ENCODE measurements at places on chromosomes 1 and 21. TPM values are rescaled to one million over a fixed set of nuclear protein-coding genes. Genes with fewer than 3 reads are reported as not detected.

DNA sequence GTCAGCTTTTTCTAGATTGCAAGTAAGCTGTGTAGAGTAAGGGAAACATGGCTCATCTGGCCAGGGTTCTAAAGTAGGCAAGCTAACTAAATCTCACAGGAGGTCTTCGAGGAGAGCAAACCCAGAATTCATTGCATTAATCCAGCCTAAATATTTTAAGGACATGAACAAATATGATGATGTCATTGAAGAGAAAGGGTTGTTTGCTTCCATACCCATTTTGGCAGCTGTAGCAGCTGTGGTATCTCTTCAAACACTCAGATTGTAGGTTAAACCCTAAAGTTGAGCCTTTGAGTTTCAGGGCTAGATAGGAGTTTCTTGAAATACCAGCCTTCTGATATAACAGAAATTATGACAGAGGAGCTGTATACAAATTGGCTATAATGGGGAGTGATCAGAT, 200.5 kb upstream of the C1orf105 start:
- no peak for DNase-seq

DNA sequence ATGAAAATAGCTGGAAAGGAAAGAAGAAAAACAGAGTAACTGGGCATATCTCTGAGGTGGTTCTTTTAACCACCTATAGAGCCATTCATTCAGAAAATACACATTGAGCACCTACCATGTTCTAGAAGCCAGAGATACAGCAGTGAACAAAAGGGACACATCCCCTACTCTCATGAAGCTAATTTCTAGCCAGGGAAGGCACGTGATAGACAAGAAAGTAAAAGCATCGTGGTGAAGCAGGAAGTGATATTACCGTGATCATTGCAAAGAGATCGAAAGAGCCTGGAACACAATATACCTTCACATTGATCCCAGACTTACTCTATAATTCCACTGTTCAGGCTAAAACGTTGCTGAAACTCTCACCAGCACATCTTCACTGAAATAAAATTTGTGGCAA, 76.0 kb downstream of the TIAM1 start:
- DNase-seq = no peak

GRCh38 chr1:208090388-208091301, 153.5 kb downstream of the PLXNA2 start:
- no peak for DNase-seq

GRCh38 chr1:159090286-159091179, 14.0 kb upstream of the AIM2 start:
- no peak for DNase-seq

DNA sequence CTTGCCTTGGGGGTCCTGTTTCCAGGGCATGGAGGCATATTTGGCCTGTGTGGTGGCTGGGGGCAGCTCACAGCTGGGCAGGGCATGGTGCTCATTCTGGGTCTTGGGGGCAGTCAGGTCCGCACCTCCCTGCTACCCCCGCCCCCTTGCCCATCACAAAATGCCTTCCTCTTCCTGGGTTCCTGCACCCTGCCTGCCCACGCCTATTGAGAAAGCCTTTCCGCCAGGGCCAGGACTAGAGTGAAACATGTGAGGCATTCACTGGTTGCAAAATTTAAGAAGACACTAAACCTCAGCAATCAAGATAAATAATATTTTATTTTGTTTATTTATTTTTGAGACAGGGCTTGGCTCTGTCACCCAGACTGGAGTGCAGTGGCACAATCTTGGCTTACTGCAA, 19.7 kb downstream of the PTAFR start:
- DNase-seq = no peak

DNA sequence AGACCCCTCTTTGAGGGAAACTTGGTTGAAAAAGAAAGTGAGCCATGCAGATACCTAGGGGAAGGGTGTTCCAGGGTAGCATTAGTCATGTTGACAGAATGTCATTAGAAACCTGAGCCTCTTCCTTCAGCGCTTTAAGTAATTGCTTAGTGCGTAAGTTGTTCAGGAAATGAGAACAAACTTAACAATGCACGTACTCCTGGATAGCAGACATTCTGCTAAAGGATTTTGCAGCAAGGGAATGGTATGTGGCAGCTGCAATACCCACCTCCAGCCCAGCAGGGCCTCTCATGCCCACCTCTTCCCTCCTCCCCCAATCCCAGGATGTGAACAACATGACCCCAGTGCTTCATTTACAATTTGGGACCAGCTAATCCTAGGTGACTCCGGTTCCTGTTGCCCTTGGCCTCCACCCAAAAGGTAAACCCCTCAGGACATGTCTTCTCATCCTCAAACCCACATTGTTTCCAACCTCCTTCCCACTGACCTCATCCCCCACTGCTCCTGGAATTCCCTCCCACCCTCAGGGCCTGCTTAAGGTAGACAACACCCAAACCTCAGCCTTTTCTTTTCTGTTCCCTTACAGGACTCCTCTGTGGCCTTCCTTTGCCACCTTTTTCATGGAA, 98.0 kb upstream of the BCAR3 start:
- no peak for DNase-seq

DNA sequence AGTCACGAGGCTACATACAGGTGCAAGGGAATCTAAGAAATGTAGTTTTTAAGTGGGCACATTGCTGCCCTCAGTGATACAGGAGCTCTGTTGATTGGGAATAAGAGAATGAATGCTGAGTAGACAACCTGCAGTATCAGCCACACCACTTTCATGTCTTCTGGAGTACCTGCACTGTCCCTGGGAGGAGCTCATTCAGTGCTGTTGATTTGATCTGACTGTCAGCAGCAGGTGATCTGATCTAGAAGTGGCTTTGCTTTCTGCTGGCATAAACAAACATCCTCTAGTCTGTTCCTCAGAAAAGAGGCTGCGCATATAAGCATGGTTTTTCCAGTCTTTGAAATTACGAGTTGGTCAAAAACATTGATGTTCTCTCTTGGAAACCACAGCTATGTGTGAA, 35.5 kb upstream of the LRRC52 start:
- DNase-seq = no peak

DNA sequence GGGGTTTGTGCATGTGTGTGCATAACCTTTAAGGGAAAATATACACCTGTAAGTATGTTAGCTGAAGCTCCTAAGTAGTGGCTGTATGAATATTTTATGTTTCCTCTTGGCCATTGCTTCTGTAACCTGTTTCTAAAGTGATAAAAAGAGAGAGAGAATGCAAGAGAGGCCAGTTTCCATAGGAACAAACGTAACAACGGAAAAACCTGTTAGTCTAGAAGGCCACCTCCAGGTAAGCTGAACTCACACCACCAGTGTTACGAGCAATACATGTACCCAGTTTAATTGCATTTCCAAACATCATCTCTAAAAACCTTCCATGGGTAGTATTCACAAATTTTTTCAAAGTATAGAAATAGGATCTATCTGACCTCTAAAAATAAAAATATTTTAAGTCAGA, 63.1 kb downstream of the PLPPR4 start:
- no peak for DNase-seq

DNA sequence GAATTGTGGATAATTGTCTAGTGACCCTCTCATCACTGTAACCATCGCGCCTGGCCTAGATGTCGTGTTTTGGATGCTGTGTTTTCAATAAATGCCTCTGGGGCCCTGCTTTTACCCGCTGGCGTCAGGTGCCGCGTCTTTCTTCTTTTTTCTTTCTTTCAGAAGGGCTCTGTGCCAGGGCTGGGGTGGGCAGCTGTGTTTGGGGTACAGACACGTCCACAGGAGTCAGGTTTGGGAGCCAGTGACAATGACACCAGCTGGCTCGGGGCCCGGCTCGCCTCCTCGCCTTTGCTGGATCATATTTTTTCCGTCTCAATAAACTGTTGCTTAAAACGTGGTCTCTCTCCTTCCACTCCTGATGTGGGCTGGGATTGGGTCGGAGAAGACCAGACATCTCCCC, 16.1 kb downstream of the TMEM201 start:
- no peak for DNase-seq

DNA sequence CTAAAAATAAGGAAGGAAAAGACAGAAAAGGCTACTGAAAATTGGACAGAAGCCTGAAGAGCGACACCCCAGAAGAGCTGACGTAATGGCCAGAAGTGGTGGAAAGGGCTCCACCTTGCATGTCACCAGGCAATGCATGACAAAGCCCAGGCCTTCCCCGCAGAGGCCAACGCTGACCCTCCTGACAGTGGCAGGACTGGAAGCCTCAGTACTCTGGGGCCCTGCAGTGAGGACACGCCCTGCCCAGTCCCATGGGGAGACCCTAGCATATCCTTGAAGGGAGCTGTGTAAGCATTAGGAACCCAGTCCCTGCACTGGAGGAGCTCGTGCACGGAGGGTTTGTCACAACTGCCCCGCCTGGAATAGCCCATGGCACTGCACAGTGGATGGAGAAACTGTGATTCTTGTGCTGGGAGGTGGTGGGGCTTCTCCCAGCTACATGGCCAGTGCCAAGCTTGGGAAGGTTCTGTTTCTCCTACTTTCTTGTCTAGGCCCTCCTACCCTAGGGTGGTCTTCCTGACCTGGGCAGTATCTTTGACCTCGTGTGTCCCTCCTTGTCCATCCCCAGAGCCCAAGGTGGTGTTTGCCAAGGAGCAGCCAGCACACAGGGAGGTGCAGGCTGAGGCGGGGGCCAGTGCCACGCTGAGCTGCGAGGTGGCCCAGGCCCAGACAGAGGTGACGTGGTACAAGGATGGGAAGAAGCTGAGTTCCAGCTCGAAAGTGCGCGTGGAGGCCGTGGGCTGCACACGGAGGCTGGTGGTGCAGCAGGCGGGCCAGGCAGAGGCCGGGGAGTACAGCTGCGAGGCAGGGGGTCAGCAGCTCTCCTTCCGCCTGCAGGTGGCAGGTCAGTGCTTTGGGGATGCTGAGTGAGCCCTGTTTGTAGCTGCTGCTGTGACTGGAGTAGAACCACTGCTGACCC, 60.4 kb downstream of the OBSCN start:
- no peak for DNase-seq

DNA sequence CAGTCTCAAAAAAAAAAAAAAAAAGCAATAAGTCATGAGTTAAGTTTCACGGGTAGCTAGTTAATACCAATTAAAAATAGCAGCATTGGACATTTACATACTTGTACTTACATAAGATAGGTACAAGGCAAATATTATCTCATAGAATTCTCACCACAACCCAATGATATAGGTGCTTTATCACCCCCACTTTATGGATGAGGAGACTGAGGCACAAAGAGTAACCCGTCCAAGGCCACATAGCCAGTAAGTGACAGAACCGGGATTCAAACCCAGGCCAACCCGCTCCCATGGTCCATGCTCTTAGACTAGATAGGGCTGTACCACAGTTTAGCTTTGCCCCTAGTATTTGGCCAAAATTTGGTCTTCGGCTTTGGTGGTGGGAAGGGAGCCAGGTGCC, 132.5 kb upstream of the SLC45A1 start:
- DNase-seq = no peak

- DNase-seq = no peak
These were observed 6.2 kb upstream of the KIF1B start for GRCh38 chr1:10204003-10204642.

DNA sequence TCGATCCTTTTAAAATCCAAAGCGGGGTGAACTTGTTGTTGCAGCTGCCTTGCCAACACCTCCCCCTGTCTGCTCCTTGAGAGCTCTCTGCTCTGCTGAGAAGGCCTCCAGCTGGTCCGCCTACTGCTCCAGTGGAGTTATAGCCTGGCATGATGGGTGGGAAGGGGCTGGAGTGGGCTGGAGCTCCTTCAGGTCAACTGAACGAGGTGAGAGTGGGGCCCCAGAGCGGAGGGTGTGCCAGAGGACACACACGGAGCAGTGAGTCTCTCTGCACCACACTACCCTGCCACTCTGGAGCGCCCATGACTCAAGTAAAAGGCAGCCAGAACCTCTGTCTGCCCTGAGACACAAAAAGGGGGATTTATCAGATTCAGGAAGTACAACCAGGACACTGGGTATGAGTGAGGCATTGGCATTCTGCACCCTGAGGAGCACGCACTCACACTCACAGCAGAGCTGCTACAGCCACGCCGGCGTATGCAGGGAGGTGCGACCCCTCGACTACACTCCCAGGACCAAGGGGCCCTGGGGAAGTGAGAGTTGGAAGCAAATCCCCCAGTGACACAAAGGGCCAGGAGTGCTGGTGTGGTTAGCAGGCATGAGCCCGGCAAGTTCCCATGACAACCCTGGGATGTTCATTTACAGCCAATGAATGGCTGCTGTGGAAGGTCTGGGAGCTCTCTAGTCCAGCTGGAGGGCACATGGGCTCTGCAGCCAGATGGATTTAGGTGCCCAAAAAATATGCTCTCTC, 28.0 kb upstream of the EVA1B start:
- no peak for DNase-seq

DNA sequence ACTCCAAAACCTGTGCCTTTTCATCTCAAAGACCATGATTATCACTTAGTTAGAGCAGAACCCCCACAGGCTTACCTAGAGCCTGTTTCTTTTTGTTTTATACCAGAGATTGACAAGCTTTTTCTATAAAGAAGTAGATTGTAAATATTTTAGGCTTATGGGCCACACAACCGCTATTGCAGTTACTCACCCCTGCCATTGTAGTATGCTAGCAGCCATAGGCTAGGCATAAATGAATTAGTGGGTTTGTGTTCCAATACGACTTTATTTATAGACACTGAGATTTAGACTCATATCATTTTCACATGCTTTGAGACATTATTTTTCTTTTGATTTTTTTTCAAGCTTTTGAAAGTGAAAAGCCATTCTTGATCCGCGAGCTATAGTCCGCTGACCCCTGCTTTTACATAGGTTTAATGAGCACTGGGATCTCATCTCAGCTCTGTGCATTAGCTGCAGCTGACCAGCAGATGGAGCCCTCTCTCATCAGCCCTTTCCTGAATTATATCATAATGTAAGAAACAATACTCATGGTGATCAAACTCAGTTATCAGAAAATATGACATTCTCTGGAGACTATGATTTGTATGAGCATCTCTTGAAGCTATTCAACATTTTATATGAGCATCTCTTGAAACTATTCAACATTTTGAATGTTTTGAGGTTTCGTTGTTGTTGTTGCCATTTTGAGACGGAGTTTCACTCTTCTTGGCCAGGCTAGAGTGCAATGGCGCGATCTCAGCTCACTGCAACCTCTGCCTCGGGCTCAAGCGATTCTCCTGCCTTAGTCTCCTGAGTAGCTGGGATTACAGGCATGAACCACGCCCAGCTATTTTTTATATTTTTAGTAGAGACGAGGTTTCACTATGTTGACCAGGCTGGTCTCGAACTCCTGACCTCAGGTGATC, 111.9 kb upstream of the L1TD1 start:
- peak; percentile 66 for DNase-seq

Gene FAAH
- 19.7 TPM for total RNA-seq

Gene TNFRSF14
- total RNA-seq = 20.4 TPM

Gene KIF26B
- 15.1 TPM for total RNA-seq

Gene OR2L2
- 0.39 TPM for total RNA-seq

Data from spinal cord (tissue), 10 donors.